ENCODE measurements at places on chromosomes 4 and X.

- no peak for DNase-seq
Measured at GRCh38 chr4:101315786-101316185, 31.5 kb downstream of the PPP3CA start.

DNA sequence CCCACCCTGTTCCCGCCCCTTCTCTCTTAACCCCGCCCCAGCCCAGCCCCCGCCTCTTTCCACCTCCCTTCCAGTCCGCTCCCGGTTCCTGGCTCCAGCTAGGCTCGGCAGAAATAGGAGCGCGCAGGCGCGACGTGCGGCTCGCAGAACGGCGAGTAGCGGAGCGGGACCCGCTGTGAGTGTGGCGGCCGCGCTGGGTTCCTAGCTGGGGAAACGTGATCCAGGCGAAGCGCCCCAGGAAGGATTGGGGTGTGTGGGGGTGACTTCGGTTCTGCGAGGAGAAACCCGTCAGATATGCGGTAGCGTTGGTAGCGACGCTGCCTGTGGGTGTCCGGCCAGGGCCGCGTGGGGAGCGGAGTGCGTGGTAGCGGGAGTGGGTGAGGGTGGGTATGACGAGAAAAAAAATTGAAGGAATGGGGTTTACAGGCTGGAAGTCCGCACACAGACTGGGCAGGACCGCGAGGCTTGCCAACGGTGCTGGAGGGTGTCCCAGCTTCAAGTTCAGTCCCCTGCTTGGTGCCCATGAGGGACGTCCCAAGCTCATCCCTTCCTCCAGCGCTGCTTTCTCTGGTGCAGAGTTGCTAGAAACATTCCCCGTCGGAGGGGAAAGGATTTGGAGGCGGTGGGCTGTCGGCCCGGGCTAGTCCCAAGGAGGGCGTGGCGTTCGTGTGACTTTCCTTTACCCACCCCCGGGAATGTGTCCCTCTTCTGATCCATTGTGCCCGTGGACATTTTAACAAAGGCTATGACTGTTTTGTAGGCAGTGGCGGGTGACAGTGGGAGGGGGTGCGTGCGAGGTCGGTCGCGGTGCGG is at the start of gene PRRG1:
Gene PRRG1 (plus strand): TSS at position 144 of the 813 bp plus-strand sequence. CDS start 56,886 bp downstream, outside the sequence.
- peak; percentile 24 for DNase-seq

- no peak for DNase-seq
Measured at GRCh38 chr4:102723511-102723910, 37.3 kb downstream of the MANBA start.

- no peak for DNase-seq
Measured at GRCh38 chrX:116757491-116757890, 294.7 kb upstream of the CT83 start.

DNA sequence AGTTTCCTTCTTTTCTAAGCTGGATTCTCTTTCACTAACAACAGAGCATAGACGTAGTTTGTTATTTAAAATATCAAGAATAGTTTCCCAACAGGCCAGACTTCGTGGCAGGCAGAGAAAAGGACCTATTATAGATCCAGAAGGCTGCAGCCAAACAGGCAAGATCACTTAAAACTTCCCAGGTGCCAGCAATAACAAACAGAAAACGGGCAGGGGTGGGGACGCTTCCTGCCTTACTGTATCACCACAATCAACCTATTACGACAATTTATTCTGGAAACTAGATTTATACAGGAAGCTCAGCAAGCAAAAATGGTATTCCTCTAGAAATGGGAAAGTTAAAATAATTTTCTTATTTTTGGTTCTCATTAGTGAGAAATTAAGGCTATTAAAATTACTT is 22.1 kb downstream of the RWDD4 start:
- no peak for DNase-seq

GRCh38 chr4:4861390-4862018 is 2.0 kb downstream of the MSX1 start:
- no peak for DNase-seq

DNA sequence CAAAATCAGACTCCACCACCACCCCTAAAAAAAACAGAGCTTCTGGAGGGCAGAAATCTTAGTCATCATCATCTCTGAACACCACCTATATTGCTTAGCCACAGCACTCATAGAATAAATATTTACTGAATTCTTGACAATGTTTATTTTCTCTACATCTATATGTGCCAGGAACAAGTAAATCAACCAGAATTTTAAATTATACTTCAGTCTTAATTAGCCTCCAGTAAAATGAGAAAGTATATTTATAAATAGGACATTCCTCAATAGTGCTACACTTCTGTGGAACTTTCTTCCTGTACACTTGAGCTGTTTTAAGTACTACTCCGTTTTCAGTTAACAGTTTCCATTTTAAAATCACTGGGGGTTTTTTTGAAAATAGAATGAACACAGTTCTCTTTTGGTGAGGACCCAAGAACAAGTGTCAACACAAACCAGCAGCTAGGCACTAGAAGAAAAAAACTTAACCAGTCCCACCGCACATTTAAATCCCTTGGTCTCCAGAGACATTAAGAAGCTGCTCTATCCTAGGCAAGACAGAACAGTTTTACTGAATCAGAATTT is 25.5 kb downstream of the SMIM14 start:
- DNase-seq, result no peak

DNA sequence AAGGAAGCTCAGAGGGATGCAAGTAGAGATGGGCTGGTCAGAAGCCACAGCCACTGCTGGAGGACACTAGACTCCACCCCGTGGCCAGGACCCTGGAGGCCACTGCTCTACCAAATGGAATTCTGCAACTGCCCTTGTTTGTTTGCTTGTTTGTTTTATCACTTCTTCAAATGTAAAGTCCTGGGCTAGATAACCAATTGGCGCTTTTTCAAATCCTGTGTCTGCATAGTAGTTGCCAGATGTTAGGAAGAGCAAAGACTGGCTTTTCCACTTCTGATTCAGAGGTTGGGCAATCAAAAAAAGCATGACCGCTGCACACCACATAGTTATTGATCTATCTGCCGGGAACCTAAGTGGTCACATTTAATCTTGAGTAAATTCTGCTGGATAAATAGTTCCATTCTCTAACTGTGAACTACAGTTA is 255.2 kb upstream of the SFRP2 start:
- no peak for DNase-seq

DNA sequence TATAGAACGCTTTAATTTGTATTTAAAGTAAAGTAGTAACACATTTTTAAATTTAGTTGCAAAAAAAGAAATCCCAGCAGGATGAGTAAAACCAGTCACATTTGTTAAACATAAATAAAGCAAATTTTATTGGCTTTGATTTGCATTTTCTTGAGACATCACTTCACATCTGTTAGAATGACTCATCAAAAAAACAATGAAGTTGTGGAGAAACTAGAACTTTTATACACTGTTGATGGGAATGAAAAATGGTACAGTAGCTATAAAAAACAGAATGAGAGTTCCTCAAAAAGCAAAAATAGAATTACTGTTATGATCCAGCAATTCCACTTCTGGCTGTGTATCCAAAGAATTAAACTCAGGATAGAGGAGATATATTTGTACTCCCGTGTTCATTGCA is 454.0 kb upstream of the KLHL4 start:
- DNase-seq, result no peak

GRCh38 chr4:153204728-153205648 is 745 bp downstream of the TRIM2 start:
- no peak for DNase-seq

DNA sequence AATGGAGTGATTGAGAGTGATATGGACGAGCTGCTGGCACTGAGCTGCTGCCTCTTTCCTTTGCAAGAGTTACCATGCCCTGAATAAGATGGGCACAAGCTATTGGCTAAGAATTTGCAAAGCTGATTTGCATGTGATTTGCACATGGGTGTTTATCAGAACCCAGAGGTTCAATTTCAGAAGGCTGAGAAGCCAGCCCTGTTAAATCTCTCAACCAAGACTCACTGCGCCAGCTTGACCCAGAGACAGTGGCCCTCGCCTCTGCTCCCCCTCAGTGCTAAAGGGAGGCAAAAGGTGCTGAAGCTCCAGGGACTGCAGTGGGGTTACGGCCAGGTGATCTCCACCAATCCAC is 701 bp downstream of the ARHGAP4 start:
- no peak for DNase-seq

DNA sequence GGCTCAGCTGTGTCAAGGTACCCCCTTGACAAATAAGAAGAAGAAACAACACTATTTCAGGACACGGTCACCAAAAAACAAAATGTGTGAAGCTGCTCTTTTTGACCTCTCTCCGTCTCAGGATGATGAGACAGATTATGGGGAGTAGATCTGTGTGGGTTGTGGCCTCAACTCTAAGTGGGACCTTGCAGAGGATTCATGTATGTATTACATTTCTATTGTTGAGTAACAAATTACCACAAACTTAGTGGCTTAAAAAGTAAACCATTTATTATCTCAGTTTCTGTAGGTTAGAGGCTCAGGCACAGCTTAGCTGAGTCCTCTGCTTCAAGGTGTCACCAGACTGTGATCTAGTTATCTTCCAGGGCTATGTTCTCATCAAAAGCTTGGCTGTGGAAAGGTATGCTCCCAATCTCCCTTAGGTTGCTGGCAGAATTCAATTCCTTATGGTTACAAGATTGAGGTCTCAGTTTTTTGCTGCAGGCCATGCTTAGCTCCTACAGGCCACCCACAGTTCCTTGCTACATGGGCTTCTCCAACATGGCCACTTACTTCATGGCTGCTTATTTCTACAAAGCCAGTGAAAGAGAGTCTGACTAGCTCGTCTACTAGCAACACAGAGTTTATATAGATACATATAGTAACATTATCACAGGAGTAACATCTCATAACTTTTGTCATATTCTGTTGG is 28.1 kb downstream of the DGKK start:
- DNase-seq, result no peak

DNA sequence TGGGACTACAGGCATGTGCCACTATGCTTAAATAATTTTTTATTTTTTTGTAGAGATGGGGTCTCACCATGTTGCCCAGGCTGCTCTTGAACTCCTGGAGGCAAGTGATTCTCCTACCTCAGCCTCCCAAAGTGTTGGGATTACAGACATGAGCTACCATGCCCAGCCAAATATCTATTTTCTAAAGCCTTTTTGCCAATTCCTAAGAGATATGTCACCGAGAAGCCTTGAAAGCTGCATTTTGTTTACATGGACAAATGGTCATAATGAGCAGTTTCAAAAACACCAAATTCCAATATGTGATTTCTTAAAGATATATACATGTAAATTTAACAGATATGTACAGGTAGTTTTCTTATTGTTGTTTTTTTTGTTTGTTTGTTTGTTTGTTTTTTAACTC is 33.0 kb upstream of the PGRMC2 start:
- DNase-seq, result no peak

DNA sequence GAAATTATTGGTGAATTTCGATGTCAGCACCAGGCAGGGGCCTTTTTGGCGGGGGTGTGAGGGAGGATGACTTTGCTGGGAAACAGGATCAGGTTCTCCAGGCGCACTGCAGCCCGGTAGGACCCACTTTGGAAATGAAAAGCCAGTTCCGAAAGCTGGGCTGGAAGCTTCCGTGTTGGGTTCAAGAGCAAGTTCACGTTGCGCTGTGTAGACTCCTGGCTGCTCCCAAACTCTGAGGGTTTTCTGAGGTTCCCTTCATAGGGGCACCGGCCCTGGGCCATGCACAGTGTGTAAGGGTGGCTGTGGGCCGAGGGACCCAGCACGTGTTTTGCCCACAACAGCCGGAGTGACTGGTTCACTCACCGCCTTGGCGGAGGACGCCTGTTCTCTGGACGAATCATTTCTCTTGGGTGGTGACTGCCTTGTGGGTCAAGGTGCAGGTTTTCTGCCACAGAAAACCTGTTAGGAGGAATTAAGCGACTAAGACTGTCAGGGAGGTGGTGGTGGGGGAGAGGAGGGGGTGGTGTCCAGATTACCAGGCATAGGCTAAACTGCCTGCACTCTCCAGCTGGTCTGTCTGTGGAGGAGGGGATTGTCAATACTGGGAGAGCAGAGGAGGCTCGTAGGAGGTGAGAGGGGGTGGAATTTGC is 8.0 kb downstream of the SHOX start:
- no peak for DNase-seq

DNA sequence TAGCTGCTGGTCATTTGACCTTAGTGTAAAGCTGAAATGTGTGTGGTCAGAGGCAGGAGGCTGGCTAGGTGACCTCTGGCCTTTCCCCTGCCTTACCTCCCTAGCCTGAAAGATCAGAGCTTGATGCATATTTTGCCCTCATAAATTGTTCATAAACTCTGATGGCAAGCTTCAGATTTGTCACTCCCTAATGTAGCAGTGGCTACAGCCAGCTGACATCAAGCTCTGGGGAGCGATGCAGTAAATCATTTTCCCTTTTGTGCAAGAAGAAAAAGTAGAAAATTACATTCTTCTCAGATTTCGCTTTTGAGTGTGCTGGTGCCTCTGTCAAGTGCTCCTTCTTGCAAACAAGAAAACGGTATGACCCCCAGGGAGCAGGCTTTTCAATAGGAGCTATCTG is 87.7 kb upstream of the MAGEA4 start:
- no peak for DNase-seq

DNA sequence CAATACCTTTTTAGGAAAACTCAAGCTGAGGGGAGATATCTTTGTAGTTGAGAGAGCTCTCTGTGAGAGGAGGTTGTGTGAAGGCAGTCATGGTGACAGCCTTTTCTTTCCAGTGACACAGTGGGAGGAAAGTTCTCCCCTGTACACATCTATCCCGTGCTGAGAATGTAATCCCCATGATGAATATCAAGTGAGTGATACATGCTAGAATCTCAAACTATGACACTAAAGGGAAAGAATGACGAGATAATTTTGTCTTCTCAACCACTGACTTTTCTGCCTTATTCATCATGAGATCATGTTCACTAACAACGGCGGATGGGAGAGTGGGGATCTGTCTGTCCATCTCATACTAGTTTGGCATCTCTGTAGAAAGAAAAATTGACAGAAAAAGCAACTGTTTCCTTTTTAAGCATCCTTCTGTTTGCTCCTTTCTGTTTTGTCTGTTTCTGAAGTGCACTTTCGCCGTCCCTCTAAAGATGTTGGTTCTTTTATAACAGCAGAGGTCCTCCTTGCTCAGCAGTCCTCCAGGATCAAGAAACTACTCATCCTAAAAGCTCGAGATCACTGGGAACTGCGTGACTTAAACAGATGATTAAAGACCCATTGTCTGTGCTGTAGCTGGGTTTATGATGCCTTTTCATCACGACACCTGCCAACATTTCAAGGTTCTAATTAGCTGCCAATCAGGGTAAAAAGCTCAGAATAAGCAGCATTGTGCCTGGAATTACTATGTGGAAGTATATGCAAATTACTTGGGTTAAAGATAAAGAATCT is 137.6 kb downstream of the DCK start:
- peak; percentile 42 for DNase-seq

GRCh38 chr4:123659730-123660129 is 263.1 kb downstream of the SPRY1 start:
- DNase-seq, result no peak

DNA sequence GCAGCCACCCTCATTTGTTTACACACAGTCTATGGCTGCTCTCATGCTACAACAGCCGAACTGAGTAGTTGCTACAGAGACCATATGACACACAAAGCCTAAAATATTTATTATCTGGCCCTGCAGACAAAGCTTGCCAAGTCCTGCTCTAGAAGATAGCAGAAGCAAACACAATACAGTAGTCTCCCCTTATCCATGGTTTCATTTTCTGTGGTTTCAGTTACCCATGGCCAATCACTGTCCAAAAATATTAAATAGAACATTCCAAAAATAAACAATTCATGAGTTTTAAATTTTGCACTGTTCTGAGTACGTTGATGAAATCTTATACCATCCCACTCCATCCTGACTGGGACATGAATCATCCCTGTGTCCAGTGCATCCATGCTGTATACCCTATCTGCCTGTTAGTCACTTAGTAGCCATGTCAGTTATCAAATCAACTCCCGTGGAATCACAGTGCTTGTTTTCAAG is 40.2 kb upstream of the ZNF81 start:
- DNase-seq, result peak; percentile 22
